Natural killer cell (primary cell): ENCODE measurements at places on chromosomes 11 and 22. TPM values are rescaled to one million over a fixed set of nuclear protein-coding genes. Genes with fewer than 3 reads are reported as not detected.

The DDTL gene
- total RNA-seq, result not detected

The HSPB2 gene
- total RNA-seq, result not detected

The CECR2 gene
- not detected for total RNA-seq

The RASSF10 gene
- not detected for total RNA-seq

DNA sequence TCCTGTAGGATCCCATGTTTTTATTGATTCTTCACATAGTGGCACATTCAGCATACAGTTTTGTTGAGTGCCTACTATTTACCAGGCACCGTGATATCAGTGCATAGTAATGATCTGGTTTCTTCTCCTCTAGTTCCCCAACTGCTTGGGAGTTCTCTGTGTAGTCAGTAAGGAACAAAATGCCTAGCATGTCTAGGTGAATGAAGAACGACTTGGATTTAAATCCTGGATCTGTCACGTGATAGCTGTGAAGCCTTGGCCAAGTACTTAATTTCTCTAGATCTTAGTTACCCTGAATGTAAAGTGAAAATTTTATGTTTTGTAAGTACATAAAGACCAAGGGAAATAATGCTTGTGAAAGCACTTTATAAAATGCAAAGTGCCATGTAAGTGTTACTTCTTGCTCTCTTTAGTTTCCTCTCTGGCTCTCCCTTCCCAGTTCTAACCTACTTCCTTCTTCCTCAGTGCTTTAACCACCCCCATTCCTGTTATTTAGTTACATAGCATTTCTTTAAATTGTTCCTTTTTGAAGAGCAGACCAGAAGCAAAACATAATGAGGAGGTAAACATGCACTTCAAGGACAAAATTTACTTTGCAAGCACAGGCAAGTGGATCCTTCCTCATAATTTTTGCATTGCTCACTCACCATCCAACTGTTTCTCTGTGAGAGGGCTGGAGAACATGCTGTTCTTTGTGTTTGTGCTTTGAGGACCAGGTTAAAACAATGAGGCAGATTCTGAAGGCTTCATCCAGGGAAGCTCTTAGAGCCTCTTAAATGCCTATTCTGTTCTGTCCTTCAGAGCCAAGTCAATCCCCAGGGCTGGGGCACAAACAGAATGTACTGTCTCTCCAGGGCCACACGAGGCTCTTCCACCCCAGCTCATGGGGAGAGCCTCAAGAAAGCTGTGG is 353.9 kb upstream of the TENM4 start:
- DNase-seq, result no peak

GRCh38 chr11:34585304-34585734 is 35.6 kb upstream of the EHF start:
- no peak for DNase-seq

GRCh38 chr22:17284888-17285287 is 65.7 kb upstream of the ADA2 start:
- DNase-seq, result no peak

GRCh38 chr11:96241331-96241841 is 101.6 kb downstream of the MAML2 start:
- no peak for DNase-seq

GRCh38 chr11:93842461-93842860 is 8.0 kb downstream of the VSTM5 start:
- DNase-seq, result no peak

GRCh38 chr11:67195971-67196456 is 70.3 kb upstream of the GRK2 start:
- DNase-seq, result no peak

DNA sequence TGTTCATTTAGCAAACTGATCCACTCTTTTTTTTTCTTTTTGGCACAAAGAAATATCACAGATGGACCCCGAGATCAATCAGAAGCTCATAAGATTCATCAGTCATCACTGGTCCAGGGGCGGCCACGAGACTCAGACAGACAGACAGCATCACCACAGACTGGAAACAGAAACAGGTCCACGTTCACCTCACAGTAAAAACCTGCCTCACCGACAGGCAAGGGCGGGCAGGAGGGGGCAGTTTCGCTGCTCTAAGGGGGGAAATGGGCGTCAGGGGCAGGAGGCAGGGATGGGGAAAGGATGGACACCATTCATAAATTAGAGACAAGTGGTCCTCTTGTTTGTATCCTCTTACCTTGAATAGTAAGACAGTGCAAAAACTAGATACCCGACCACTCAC is 16.5 kb downstream of the CHST1 start:
- DNase-seq, result no peak

DNA sequence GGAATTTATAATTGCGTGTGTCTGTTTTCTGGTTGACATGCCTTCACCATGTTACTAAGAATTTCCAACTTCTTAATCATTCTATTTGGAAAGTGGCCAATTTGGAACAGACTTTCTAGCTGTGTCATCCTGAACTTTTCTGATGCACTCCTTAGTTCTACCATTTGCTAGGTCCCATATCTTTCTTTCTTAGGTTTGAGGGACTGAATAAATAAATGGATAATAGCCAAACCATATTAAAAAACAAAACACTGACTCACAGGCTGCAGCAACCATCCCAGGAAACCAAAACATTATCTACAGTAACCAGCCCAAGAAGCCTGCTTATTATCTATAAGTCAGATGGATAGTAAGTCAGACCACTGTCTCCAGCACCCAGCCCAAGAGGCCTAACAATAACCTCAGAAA is 57.5 kb upstream of the PLET1 start:
- DNase-seq, result no peak
